ENCODE measurements at places on chromosomes 2 and 18. TPM values are rescaled to one million over a fixed set of nuclear protein-coding genes. Genes with fewer than 3 reads are reported as not detected.

GRCh38 chr2:63049970-63050333, 678 bp upstream of the OTX1 start:
- H3K4me1 ChIP-seq = peaks cover 23% of the 10 kb centered on the region
- H3K4me3 ChIP-seq = peak overlapping the region; percentile 80
- peak overlapping the region; percentile 23 for H3K27ac ChIP-seq
- H3K36me3 ChIP-seq = peaks cover 8% of the 10 kb centered on the region

DNA sequence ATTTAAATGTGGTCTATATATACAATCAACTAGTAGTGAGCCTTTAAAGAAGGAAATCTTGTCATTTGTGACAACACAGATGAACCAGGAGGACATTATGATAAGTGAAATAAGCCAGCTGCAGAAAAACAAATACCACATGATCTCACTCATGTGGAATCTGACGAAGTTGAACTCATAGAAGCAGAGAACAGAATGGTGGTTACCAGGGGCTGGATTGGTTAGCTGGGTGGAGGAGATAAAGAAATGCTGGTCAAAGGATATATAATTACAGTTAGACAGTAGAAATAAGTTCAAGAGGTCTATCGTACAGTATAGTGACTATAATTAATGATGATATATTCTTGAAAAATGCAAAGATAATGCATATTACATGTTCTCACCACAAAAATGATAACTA, 267.9 kb downstream of the FBXO15 start:
- H3K27ac ChIP-seq = no peak overlapping the region
- no peaks in the 10 kb centered on the region for H3K36me3 ChIP-seq
- H3K4me3 ChIP-seq = no peak overlapping the region
- H3K4me1 ChIP-seq = peaks cover 3% of the 10 kb centered on the region
- H3K27me3 ChIP-seq = no peaks in the 10 kb centered on the region

- no peak overlapping the region for H3K27ac ChIP-seq
- H3K27me3 ChIP-seq = no peaks in the 10 kb centered on the region
- no peak overlapping the region for H3K4me3 ChIP-seq
- H3K4me1 ChIP-seq = peaks cover 12% of the 10 kb centered on the region
- no peak for DNase-seq
- no peaks in the 10 kb centered on the region for H3K36me3 ChIP-seq
Observed at GRCh38 chr18:41829647-41830516, 125.2 kb upstream of the PIK3C3 start.

DNA sequence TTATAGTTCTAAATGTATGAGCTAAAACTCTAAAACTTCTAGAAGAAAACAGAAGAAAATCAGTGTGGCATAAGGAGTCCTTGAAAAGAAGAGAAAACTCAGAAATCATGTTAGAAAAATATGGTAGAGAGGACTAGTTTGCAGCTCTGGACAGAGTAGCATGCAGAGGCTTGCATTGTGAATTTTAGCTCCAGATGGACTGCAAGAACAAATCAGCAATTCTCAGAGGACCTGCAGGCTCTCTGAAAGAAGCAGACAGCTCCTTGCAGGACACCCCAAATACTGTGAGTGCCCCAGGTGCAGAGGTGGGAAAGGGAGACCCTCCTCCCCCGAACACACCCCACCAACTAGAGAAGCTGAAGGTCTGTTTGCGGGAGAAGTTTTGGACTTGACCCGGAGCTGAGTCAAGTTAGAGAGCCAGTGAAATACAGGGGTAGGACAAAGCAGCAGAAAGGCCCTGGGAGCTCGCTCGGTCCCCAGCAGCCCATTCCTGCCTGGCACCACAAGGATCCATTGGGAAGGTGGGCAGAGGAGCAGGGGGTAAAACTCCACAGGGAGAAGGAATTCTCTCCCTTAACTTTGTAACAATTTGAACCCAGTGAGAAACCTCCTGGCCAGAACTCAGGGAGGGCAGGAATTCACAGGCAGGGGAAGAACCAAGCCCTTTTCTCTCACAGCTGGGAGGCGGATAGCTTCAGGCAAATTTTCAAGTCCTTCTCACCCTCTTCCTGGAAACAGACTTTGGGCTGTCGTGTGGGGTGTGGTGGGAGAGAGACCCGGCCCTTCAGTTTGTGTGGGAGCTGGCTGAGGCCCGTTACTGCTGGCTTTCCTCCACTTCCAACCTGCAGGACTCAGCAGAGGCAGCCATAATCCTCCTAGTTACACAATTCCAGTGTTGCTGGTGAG, 216.2 kb upstream of the SLC35G4 start:
- H3K27me3 ChIP-seq = peaks cover 6% of the 10 kb centered on the region
- no peaks in the 10 kb centered on the region for H3K4me1 ChIP-seq
- H3K4me3 ChIP-seq = no peak overlapping the region
- no peaks in the 10 kb centered on the region for H3K36me3 ChIP-seq
- no peak for DNase-seq

DNA sequence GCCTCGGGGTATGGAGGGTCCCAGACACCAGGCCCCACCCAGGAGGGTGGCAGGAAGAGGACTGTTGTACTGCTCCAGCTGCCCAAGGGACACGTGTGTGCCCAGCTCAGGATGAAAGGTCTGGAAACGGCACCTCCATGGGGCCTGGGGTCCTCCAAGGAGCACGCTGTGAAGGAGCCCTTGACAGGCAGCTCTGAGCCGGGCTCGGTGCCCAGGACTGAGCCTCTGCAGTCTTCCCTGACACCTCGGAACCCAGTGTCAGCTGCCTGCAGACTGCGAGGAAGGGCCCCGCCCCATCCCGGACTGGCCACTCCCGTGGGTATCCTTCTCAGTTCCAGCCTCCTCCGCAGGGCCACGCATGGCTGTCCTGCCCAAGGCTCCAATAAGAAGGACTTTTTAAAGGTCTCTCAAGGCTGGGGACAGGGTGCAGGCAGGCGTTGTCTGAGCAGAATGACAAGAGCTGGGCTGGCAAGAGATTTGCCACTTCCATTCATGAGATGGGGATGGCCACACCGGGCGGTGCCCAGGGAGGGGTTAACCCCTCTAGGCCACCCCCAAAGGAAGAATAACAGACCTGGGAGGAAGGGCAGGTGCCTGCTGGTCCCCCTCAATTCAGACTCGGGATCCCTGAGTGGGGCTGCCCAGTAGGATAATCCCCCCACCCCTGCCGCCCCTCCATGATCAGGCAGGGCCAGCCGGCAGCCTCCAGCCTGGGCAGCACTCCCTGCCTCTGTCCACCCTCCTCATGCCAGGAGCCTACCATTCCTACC, 8.9 kb downstream of the ECEL1 start:
- no peak overlapping the region for H3K4me3 ChIP-seq
- H3K27ac ChIP-seq = no peak overlapping the region

- H3K4me3 ChIP-seq = no peak overlapping the region
- H3K4me1 ChIP-seq = peaks cover 6% of the 10 kb centered on the region
- H3K36me3 ChIP-seq = peaks cover 7% of the 10 kb centered on the region
- H3K27ac ChIP-seq = no peak overlapping the region
- DNase-seq = no peak
- H3K27me3 ChIP-seq = no peaks in the 10 kb centered on the region
Observed at GRCh38 chr2:66888791-66889631, 454.1 kb downstream of the MEIS1 start.

DNA sequence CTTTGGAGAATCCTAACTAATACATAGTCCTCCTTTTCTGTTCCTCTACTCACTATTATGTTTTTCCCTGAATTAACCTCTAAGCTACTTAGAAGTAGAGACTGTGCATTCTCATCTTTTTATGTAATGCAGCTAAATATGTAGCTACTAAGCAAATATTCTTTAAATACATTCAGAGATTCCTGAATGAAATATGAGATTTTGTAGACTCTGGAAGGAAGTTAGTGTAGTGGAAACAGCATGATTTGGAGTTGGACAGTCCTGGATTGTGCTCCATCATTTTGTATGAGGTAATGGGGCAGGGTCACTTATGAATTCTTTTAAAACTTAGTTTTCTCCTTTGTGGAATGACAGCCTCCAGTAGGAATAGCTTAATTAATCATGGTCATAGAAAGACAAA, 24.7 kb upstream of the NT5C1B start:
- DNase-seq = no peak
- H3K4me3 ChIP-seq = no peak overlapping the region
- H3K27me3 ChIP-seq = no peaks in the 10 kb centered on the region
- H3K27ac ChIP-seq = no peak overlapping the region
- peaks cover 12% of the 10 kb centered on the region for H3K4me1 ChIP-seq
- H3K36me3 ChIP-seq = peaks cover 2% of the 10 kb centered on the region

The RAX gene
- total RNA-seq = not detected

The ATL2 gene
- total RNA-seq = 56.0 TPM

The KCNG2 gene
- not detected for total RNA-seq

The ASB18 gene
- total RNA-seq = not detected

Data from progenitor cell of endocrine pancreas (in vitro differentiated cells).